ENCODE measurements at places on chromosomes 3 and 15. TPM values are rescaled to one million over a fixed set of nuclear protein-coding genes. Genes with fewer than 3 reads are reported as not detected.
A peak's percentile ranks its signal among the peaks of the same experiment; 100 is the strongest.

- no peaks in the 10 kb centered on the region for H3K27me3 ChIP-seq
- no peaks in the 10 kb centered on the region for H3K4me1 ChIP-seq
- no peak overlapping the region for H3K4me3 ChIP-seq
- peaks cover 49% of the 10 kb centered on the region for H3K36me3 ChIP-seq
- DNase-seq = peak; percentile 48
Measured at GRCh38 chr15:22872936-22873701, 34.7 kb downstream of the NIPA2 start.

DNA sequence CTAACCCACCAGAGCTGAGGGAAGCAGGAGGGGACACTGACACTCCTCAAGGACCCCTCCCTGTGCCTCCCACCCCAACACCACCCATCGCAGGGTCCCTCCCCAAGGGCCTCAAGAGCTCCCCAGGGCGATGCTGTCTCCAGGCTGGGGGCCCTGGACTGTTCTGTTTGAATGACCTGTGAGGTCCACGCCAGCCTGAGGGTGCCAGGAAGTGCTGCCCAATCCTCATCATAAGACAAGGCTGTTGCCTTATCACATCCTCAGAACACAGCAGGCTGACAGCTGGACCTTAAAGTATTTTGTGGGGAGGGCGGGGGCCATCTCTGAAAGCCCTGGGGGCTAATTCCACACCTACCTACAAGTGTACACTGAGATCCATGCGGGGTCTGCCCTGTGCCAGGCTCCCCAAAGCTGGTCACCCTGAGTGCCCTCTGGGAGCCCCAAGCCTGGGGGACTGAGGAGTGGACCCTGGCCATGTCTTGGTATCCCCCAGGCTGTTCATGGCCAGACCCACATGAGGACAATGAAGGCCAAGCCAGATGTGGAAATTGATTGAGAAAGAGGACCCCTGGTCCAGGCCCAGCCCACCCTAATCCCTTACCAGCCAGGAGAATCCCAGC, 23.8 kb upstream of the GOLGA6C start:
- H3K27ac ChIP-seq = no peak overlapping the region
- DNase-seq = no peak
- H3K4me3 ChIP-seq = no peak overlapping the region
- H3K27me3 ChIP-seq = no peaks in the 10 kb centered on the region

DNA sequence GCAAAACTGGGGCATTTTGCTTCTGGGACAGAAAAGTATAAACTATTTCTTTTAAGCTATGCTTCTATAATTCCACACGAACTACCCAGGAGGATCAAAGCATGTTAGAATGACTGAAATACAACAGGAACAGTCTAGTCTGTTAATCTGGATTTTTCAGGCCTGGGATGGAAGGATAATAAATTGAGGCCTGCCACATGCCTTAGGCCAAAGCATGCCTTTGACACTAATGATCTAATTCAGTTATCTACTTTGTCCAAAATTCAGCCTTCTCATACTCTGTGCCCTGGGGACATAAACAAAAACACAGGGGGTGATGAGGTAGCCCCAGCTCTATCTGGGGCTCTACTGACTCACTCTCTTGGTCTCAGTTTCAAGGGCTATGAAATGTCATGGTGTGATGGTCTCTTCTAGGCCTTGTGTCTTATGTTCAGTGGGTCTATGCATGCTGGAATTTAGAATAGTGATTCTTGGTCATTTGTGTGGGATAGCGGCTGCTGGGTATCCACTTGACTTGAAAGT, 32.5 kb downstream of the GAP43 start:
- H3K4me1 ChIP-seq = no peaks in the 10 kb centered on the region
- H3K27me3 ChIP-seq = no peaks in the 10 kb centered on the region
- H3K4me3 ChIP-seq = no peak overlapping the region
- no peak overlapping the region for H3K27ac ChIP-seq
- DNase-seq = no peak

DNA sequence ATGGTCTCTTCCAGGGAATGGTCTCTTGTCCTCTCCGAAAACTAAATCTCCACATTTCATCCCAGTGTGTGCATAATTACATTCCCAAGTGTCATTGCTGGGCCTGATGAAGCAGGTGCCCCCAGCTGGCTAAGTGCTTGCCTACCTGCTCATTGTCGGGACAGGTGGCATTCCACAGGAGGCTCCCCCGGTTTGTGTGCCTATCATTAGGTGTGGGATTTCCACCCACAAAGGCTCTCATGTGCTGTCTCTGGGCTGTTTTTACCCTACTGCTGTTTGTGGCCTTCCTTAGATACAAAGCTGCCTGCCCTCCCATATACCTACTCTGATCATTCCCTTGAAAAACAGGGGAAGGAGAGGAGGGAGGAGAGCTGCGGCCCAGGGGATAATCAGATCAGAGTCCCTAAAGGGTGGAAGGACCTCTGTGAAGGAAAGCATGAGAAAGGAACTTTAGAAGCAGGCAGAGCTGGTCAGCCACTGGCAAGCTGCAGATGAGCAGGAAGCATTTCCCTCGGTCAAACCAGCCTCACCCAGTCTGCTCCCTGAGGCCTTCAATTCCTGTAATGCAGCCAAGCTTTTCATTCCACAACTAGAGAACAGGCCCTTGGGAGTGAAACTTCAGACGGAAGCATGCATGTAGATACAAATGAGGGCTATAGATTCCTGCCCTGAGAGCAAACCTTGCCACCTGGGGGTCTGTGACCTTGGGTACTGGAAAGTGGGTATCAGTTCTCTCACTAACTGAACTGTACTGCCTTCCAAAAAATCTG, 60.7 kb upstream of the HEG1 start:
- H3K27me3 ChIP-seq = no peaks in the 10 kb centered on the region
- peak; percentile 80 for DNase-seq
- H3K4me3 ChIP-seq = no peak overlapping the region
- H3K36me3 ChIP-seq = no peaks in the 10 kb centered on the region
- peak overlapping the region; percentile 92 for H3K27ac ChIP-seq
- peaks cover 52% of the 10 kb centered on the region for H3K4me1 ChIP-seq

AHSG gene
- total RNA-seq = not detected

DNA sequence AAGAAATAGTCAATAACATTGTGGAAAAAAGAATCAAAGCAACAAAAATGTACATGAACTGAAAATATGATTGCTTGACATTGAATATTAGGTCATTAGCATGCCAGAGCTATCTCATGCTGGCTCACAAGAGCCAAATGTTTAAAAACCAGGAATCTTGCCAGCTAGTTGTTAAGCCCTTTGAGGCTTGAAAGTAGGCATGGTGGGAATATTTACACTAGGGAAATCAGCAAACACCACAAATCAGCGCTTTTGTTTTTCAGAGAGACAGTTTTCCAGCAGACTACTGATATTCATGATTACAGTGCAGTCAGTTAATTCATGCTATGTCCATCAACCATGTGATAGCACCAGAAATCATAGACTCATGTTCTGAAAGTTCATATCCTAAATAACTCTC, 144.8 kb downstream of the ARPP21 start:
- no peak overlapping the region for H3K27ac ChIP-seq
- H3K4me1 ChIP-seq = no peaks in the 10 kb centered on the region
- no peak for DNase-seq
- H3K4me3 ChIP-seq = no peak overlapping the region

DNA sequence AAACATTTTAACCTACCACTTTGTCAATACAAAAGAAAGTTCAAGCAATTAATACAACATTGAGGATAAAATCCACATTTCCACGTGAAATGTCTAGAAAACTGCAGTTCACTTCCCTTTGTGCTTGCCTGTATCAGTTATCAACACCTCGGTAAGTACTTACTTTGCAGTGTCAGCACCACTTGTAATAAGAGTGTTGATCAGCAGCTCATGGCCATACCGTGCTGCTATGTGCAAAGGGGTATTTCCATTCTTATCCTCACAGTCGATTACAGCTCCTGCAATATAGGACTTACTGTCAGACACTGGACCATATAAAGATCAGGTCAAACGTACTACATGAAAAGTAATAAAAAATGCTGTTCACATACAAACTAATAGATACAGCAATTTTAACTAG, 84.4 kb downstream of the ANKRD28 start:
- peaks cover 23% of the 10 kb centered on the region for H3K4me1 ChIP-seq
- no peaks in the 10 kb centered on the region for H3K27me3 ChIP-seq
- DNase-seq = no peak
- H3K4me3 ChIP-seq = no peak overlapping the region
- no peak overlapping the region for H3K27ac ChIP-seq

- no peak overlapping the region for H3K27ac ChIP-seq
- no peak for DNase-seq
- no peaks in the 10 kb centered on the region for H3K27me3 ChIP-seq
- H3K4me3 ChIP-seq = no peak overlapping the region
- H3K4me1 ChIP-seq = no peaks in the 10 kb centered on the region
Measured at GRCh38 chr3:72320955-72321303, 527.3 kb downstream of the SHQ1 start.

GRCh38 chr15:58447271-58448010, 15.7 kb downstream of the LIPC start:
- peak overlapping the region; percentile 55 for H3K27ac ChIP-seq
- DNase-seq = peak; percentile 41
- no peaks in the 10 kb centered on the region for H3K4me1 ChIP-seq
- no peak overlapping the region for H3K4me3 ChIP-seq
- H3K27me3 ChIP-seq = no peaks in the 10 kb centered on the region
- no peaks in the 10 kb centered on the region for H3K36me3 ChIP-seq

DNA sequence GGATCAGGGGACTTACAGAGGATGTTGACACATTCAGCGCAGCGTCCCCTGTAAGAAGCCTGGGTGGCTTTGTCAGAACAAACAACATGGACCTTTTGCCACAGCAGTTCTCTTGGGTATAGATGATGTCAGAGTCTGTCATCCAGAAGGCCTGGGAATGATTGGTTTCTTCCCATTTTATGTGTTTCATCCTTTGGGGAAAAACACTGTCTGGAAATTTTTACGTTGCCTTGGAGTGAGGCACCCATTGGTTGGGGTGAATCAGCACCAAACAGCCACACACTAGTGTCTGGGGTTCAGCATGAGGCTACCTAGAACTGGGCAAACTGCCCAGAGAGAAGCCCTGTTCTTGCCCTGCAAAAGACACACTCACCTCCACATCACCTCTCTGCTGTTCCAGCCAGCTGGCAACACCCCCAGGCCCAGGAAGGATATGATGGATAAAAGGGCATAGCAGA, 123.0 kb downstream of the FAM43A start:
- H3K36me3 ChIP-seq = no peaks in the 10 kb centered on the region
- no peak overlapping the region for H3K4me3 ChIP-seq
- no peak overlapping the region for H3K27ac ChIP-seq

SPATA12 gene
- total RNA-seq = not detected

DNA sequence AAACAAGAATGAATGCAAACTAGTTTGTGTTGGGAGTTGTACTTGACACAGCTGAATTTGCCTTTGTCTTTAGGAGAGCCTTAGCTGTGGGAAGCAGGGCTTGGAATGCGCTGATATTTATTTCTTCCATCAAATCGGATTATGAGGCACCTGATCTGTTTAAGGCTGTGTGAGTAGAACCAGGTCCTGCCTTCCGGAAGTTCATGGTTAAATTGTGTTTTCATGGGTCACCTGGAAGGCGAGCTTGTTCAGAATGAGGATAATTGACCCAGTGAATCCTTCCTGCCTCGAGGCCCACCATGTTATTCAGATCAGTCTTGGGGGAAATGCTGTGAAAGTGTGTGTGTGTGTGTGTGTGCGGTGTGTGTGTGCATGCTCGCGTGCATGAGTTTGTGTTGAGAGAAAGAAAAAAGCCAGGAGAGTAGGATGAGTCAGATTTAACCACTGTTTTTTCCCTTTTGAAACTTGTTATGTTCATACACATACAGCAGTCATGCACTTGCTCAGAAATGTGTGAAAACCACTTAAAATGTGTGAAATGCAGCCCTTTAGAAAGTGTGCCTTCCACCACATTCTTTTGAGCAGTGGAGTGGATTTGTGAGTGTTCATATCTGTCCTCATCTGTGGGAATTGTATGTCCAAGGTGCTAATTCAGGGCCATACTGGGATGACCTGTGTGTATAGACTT, 36.7 kb downstream of the SMAD3 start:
- H3K27me3 ChIP-seq = no peaks in the 10 kb centered on the region
- H3K36me3 ChIP-seq = no peaks in the 10 kb centered on the region
- H3K4me1 ChIP-seq = peaks cover 87% of the 10 kb centered on the region
- DNase-seq = no peak
- H3K4me3 ChIP-seq = no peak overlapping the region

GOLGA8G gene
- not detected for total RNA-seq

DNA sequence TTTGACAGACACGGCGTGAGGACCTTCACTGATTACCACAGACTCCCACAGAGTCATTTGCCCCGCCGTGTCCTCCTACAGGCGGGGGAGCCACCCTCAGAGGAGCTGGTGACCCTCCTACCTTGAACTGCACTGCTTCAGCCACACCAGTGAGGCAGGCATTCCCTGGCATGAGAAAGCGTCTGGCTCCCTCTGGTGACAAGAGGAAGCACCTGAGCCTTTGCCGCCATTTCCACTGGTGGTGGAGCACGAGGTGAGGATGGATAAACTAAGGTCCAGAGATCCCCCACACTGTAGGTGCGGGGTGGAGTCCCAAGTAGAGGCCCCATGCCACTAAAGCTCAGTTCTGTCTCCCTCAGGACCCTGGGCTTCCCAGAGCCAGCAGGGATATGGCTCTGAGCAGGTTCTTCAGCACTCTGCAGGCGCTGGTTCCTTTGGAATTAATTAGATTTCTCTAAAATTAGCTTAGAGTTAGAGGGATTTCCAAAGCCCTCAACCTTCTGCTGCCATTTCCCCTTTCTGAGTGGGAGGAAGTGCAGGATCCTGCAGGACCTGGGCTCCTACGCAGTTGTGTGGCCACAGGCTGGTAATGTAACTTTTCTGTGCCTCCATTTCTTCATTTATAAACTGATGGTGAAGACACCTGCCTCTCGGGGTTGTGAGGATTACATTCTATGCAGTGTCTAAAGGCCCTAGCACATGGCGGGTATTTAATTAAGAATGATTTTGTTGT, 224.0 kb downstream of the SLCO3A1 start:
- peaks cover 26% of the 10 kb centered on the region for H3K4me1 ChIP-seq
- H3K27ac ChIP-seq = no peak overlapping the region
- DNase-seq = peak; percentile 74
- H3K36me3 ChIP-seq = no peaks in the 10 kb centered on the region
- H3K27me3 ChIP-seq = no peaks in the 10 kb centered on the region

GRCh38 chr15:85761635-85762034, 33.1 kb downstream of the KLHL25 start:
- peaks cover 26% of the 10 kb centered on the region for H3K4me1 ChIP-seq
- H3K4me3 ChIP-seq = no peak overlapping the region
- DNase-seq = no peak
- H3K27ac ChIP-seq = no peak overlapping the region
- peaks cover 2% of the 10 kb centered on the region for H3K36me3 ChIP-seq
- no peaks in the 10 kb centered on the region for H3K27me3 ChIP-seq

LMOD3 gene
- not detected for total RNA-seq

GRCh38 chr15:51390966-51391422, 49.5 kb downstream of the GLDN start:
- no peaks in the 10 kb centered on the region for H3K4me1 ChIP-seq
- H3K36me3 ChIP-seq = no peaks in the 10 kb centered on the region
- DNase-seq = no peak
- H3K27ac ChIP-seq = no peak overlapping the region
- no peak overlapping the region for H3K4me3 ChIP-seq

- H3K4me3 ChIP-seq = no peak overlapping the region
- H3K36me3 ChIP-seq = no peaks in the 10 kb centered on the region
- no peaks in the 10 kb centered on the region for H3K27me3 ChIP-seq
- H3K27ac ChIP-seq = no peak overlapping the region
Measured at GRCh38 chr15:36667296-36667695, 87.9 kb downstream of the CDIN1 start.

CAMKV gene
- not detected for total RNA-seq
